ENCODE measurements at places on chromosomes 13 and 19. TPM values are rescaled to one million over a fixed set of nuclear protein-coding genes. Genes with fewer than 3 reads are reported as not detected.

DNA sequence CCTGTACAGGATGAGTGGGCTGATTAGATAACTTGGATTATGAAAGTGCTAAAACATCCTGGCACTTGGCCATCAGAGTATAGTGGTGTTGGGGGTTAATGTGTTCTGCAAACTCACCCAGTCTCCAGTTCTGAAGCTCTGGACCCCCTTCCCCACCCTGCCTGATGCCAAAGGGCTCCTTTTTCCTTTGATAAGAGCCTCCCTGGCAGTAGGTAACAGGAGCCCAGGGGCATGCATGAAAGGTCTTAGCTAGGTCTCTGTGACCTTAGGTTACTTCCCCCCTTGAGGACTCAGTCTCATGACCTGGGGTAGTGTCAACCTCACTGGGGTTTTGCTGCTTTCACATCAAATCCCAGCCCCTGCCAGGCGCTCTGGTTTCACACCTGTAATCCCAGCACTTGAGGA is 2.5 kb downstream of the RPS28 start:
- peaks cover 36% of the 10 kb centered on the region for H3K36me3 ChIP-seq
- H3K27me3 ChIP-seq = peaks cover 9% of the 10 kb centered on the region
- H3K4me1 ChIP-seq = peaks cover 37% of the 10 kb centered on the region
- DNase-seq = no peak
- H3K27ac ChIP-seq = no peak overlapping the region

- peaks cover 85% of the 10 kb centered on the region for H3K36me3 ChIP-seq
- H3K4me1 ChIP-seq = peaks cover 99% of the 10 kb centered on the region
- H3K27ac ChIP-seq = peak overlapping the region; percentile 85
Measured at GRCh38 chr13:46170268-46170667, 11.7 kb downstream of the LCP1 start.

ZNF433 gene
- 6.9 TPM for total RNA-seq

TMEM205 gene
- 68.1 TPM for total RNA-seq

DNA sequence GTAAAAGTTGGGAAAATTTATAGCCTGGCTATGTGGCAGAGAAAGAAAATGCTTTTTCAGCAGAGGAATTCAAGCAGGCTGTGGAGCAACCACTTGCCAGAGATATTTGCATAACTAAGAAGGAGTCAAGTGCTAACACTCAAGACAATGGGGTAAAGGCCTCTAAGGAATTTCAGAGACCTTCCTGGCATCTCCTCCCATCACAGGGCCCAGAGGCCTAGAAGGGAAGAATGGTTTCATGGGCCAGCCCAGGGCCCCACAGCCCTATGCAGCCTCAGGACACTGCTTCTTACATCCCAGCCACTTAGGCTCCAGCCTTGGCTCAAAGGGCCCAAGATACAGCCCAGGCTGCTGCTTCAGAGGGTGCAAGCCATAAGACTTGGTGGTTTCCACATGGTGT is 14.3 kb downstream of the SLC15A1 start:
- H3K36me3 ChIP-seq = no peaks in the 10 kb centered on the region
- H3K4me3 ChIP-seq = no peak overlapping the region
- no peaks in the 10 kb centered on the region for H3K27me3 ChIP-seq
- H3K4me1 ChIP-seq = no peaks in the 10 kb centered on the region
- no peak for DNase-seq

- DNase-seq = no peak
- peaks cover 27% of the 10 kb centered on the region for H3K4me1 ChIP-seq
- peak overlapping the region; percentile 61 for H3K27ac ChIP-seq
- no peaks in the 10 kb centered on the region for H3K27me3 ChIP-seq
- H3K4me3 ChIP-seq = no peak overlapping the region
Measured at GRCh38 chr19:17553256-17553655, 2.2 kb upstream of the COLGALT1 start.

DNA sequence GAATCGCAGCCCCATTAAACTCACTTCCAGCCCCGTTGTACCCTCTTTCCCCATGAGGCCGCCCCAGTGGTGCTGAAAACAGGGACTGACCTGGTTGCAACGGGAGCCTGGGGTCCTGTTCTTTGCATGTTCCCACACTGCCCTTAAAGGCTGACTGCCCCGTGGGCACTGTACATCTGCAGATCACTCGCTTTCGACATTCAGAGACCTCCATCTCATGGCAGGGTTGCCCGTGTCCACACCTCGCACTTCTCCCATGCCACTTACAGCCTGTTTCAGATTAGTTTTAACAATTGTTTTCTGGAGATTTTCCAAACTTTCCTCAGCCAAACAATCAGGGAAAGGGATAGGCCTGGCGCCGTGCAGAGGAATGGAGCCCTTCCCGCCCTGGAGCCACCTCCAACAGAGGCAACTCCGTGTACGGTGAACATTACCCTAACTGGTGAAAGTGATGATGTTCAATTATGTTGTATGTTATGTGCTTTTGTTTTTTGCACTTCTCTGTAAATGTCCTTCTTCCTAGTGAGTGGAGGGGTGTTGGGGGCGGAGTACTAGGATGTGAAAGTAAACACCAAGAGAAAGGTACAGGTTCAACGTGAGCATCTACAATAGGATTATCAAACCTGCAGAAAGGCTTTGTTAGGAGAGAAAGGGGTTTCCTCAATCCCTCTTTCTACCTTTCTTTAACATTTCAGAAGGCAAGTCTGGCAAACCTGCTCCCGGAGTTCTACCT is 262.8 kb downstream of the FOXO1 start:
- DNase-seq = no peak
- H3K4me1 ChIP-seq = peaks cover 29% of the 10 kb centered on the region
- H3K36me3 ChIP-seq = no peaks in the 10 kb centered on the region
- H3K27me3 ChIP-seq = no peaks in the 10 kb centered on the region
- H3K4me3 ChIP-seq = no peak overlapping the region

- peak overlapping the region; percentile 41 for H3K27ac ChIP-seq
- no peaks in the 10 kb centered on the region for H3K27me3 ChIP-seq
- no peak for DNase-seq
- peaks cover 42% of the 10 kb centered on the region for H3K4me1 ChIP-seq
Measured at GRCh38 chr19:47486900-47487299, 2.9 kb upstream of the KPTN start.

DNA sequence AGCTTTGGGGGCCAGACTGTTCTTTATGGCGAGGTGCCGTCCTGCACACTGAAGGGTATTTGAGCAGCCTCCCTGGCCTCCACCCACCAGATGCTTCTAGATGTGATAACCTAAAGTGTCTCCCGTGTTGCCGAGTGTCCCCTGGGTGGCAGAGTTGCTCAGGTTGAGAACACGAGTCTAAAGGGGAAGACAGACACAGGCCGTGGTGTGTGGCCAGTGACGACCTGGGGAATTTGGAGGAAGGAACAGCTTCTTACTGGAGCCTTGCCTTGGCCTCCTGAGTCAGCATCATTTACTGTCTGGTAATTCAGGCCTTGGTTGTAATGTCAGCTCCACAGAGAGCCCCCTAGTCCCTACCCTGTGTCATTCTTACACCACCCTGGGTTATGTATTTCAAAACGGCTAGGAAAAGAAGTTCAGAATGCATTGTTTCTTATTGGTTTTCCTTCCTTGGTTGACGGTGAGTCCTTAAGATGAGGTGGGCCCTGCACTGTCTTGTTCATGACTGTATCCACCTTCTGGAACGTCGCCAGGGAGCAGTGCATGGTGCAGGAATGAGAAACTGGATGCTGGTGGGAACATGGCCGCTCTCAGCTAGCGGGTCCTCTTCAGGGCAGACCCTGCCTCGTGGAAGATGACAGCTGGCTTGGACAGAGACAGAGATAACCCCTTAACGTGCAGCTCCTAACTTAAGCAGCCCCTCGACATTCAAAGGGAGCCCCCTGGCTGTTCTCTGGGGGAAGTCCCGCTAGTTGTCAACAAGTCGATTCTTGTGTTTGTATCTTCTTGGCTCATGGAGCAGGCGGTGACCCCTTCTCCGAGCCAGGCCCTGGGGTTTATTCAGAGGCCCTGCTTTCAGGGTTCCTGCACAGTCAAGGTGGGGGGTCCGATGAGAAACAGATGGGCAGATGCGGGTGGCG is 7.2 kb downstream of the SIN3B start:
- H3K36me3 ChIP-seq = peaks cover 78% of the 10 kb centered on the region
- no peaks in the 10 kb centered on the region for H3K27me3 ChIP-seq
- DNase-seq = peak; percentile 29

MLLT1 gene
- 41.3 TPM for total RNA-seq

LGALS7 gene
- total RNA-seq = not detected

GRCh38 chr19:33933931-33934330 is 137.3 kb downstream of the KCTD15 start:
- H3K27me3 ChIP-seq = peaks cover 3% of the 10 kb centered on the region
- no peaks in the 10 kb centered on the region for H3K36me3 ChIP-seq
- H3K4me1 ChIP-seq = no peaks in the 10 kb centered on the region
- DNase-seq = no peak

GRCh38 chr19:7426986-7427385 is 61.8 kb downstream of the PEX11G start:
- peaks cover 65% of the 10 kb centered on the region for H3K36me3 ChIP-seq
- H3K27ac ChIP-seq = peak overlapping the region; percentile 56
- H3K4me1 ChIP-seq = no peaks in the 10 kb centered on the region
- H3K27me3 ChIP-seq = no peaks in the 10 kb centered on the region

DNA sequence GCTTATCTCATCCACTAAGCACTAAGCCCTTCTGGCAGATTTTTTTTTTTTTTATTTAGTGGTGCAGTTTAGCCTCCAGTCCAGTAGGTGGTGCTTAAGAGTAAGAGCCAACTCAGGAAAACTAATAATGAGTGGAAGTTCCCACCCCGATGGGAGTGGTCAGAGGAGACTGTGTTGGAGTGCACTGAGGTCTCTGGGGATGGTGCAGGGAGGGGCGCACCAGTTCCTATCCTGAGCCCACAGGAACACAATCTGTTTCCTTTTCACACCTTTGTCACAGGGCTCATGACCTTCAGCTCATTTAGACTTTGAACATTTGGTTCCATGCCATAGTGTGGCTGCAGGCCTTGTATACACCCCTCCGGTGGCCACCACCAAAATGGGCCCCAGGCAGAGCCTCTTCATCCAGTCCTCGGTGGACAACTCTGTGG is 367.4 kb downstream of the SPRY2 start:
- H3K27me3 ChIP-seq = no peaks in the 10 kb centered on the region
- H3K36me3 ChIP-seq = no peaks in the 10 kb centered on the region
- no peaks in the 10 kb centered on the region for H3K4me1 ChIP-seq
- DNase-seq = no peak
- no peak overlapping the region for H3K4me3 ChIP-seq

GRCh38 chr13:75721307-75721706 is 85.2 kb downstream of the LMO7 start:
- H3K36me3 ChIP-seq = no peaks in the 10 kb centered on the region
- H3K27ac ChIP-seq = no peak overlapping the region
- DNase-seq = no peak
- no peaks in the 10 kb centered on the region for H3K4me1 ChIP-seq
- H3K4me3 ChIP-seq = no peak overlapping the region
- no peaks in the 10 kb centered on the region for H3K27me3 ChIP-seq

CGB3 gene
- total RNA-seq = not detected
